Thoracic aorta endothelial cell (primary cell): ENCODE measurements at places on chromosomes 13 and 19. TPM values are rescaled to one million over a fixed set of nuclear protein-coding genes. Genes with fewer than 3 reads are reported as not detected.

The FGF21 gene
- total RNA-seq, result not detected in 2 replicates

The FARP1 gene
- total RNA-seq, result 33.5 and 34.2 TPM in 2 replicates

The BEST2 gene
- not detected in 2 replicates for total RNA-seq

The FKBP8 gene
- total RNA-seq, result 115 and 131 TPM in 2 replicates

The JAK3 gene
- total RNA-seq, result 1.7 and 1.9 TPM in 2 replicates

The PROZ gene
- not detected in 2 replicates for total RNA-seq

The RPS16 gene
- 132 and 183 TPM in 2 replicates for total RNA-seq

The ZNF784 gene
- total RNA-seq, result 2.0 and 2.4 TPM in 2 replicates

The TSKS gene
- not detected in 2 replicates for total RNA-seq

The SYT5 gene
- 0.07 TPM in 1 of 2 replicates, not detected in the other for total RNA-seq

The PRSS57 gene
- not detected in 2 replicates for total RNA-seq

The PRR36 gene
- total RNA-seq, result not detected in 2 replicates

The ZNF180 gene
- total RNA-seq, result 8.8 and 11.6 TPM in 2 replicates

The ZNF99 gene
- not detected in 2 replicates for total RNA-seq

The CNN2 gene
- 140 and 181 TPM in 2 replicates for total RNA-seq

The LSM7 gene
- total RNA-seq, result 145 and 168 TPM in 2 replicates

The OVOL3 gene
- not detected in 2 replicates for total RNA-seq

The SOX1 gene
- not detected in 2 replicates for total RNA-seq

The CCDC70 gene
- total RNA-seq, result not detected in 2 replicates
